ENCODE measurements at places on chromosomes 12 and 14.

- no peak for DNase-seq
Observed at GRCh38 chr14:25050269-25051150, 563 bp upstream of the STXBP6 start.

DNA sequence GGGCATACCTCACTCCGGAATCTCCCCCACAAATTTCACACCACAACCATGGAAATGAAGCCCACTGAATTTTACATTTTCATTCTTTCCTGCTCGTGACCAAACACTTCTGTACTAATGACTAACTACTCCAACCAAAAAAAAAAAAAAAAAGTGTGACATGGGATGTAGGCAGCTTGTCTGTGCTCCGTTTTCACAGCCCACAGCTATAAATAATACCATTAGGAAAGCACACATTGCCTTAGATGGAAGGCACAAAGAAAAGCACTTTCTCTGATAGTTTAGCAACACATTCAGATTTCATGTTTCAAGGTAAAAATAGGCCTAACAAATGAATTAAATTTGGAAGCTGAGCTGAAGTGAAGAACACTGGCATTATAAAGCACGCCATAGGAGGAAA lies 42.5 kb downstream of the DUSP6 start:
- DNase-seq, result no peak

DNA sequence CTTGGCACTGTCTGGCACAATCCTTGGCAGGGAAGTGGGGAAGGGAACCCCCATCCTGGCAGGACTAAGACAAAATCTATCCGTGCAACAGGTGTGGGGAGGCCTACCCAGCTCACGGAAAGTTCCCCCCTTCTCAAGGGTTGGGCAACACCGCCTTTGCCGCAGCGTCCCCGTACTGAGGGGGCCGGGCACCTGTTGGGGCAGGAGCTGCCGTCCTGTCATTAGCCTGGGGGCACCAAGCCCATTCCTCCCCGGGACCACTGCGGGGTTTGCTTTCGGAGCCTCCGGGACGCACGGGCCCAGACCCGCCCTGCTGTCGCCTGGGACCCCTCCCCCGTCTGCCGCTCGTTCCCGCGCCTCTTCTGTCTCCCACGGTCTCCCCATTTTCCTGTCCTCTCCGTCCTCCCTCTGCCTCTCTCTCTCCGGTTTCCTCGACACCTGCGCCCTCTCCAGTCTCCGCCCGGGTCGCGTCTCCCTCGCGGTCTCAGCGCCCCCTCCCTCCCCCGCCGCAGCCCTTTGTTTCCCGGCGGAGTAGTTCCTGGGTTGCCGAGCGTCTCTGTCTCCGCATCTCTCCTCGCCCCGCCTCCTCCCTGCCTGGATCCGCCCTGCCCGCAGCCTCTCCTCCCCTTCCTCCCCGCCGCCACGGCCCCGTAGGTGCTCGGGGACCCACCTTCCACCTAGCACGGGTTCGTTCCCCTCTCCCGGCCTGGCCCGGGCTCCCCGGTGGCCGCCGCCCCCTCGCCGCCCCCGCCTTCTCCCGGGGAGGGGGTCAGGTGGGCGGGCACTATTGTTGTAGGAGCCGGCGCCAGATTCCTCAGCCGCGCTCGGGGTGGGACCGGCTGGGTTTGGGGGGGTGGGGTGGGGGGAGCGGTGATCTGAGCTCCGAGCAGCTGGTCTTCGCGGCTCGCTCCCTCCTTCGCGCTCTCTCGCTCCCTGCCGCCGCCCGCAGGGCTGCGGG lies at the start of gene CACNB3:
Gene CACNB3 (plus strand): TSS at position 624 of the 958 bp plus-strand sequence. CDS start 434 bp downstream, outside the sequence.
- DNase-seq, result peak; percentile 53

GRCh38 chr12:107612508-107612907 lies 73.1 kb upstream of the PWP1 start:
- DNase-seq, result no peak

GRCh38 chr12:12365446-12365802 lies 8.5 kb downstream of the BORCS5 start:
- no peak for DNase-seq

GRCh38 chr12:116689979-116690744 lies 47.7 kb downstream of the SPRING1 start:
- peak; percentile 84 for DNase-seq

DNA sequence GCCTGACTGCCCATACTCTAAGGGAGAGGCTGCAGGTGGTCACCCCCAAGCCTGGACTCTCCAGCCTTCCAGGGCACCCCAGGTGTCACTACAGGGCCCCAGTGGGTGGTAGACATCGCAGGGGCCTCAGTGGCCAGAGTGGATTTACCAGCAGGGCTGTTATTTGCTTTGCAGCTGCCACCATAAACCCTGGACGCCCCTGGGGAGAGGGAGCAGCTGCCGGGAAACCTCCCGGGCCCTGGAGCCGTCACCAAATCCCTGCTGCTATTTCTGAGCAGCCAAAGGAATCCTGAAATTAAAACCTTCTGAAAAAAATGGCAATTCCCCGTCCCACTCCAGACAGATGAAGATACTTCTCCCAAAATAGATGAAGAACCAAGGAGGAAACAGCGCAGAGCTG lies 13.9 kb downstream of the TMEM119 start:
- DNase-seq, result peak; percentile 76

DNA sequence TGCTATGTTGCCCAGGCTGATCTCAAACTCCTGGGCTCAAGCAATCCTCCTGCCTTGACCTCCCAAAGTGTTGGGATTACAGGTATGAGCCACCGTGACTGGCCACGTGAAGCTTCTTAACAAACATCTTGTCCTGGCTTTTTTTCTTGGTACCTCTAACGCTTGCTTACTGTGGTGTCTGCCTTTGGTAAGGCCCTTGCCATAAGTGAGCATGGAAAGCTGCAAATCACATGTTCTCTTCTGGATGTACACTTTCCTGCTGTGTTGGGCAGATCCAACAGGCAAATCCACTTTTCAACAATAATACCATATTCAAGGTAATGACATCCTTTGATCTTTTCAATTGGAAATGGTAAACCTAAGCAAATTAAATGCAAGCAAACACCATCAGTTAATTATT lies 54.6 kb downstream of the ARF6 start:
- DNase-seq, result no peak

GRCh38 chr12:30529489-30530269 lies 166.0 kb downstream of the IPO8 start:
- DNase-seq, result no peak

GRCh38 chr12:69000540-69001243 lies 67.7 kb upstream of the CPM start:
- no peak for DNase-seq

DNA sequence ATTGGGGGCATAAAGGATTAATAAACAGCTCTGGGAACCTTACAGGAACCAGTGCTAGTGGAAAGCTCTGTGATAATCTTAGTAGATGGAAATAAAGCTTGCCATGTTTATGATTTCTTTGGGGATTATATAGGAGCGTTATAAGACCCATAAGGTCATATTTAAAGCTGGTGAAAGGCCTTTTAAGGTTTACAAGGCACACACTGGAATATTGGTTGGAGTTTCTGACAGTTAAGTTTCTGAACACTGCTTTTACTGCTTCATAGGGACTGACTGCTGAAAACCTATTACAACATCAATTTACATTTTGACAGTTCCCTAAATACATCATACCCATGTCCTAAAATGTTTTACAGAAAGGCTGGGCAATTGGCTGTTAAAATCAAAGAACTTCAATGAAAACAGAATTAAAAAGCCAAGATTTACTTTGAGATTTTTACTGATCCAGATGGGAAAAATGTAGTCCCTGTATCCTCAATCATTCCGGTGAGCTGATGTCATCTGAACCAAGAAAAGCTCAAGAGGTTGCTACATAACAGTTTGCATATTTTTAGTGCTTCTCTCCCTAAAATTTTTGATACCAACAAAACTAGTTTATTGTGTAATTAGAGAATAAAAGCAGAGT lies 153.7 kb upstream of the IGF1 start:
- DNase-seq, result no peak

- DNase-seq, result no peak
Observed at GRCh38 chr14:64826333-64826732, 53.4 kb downstream of the SPTB start.

DNA sequence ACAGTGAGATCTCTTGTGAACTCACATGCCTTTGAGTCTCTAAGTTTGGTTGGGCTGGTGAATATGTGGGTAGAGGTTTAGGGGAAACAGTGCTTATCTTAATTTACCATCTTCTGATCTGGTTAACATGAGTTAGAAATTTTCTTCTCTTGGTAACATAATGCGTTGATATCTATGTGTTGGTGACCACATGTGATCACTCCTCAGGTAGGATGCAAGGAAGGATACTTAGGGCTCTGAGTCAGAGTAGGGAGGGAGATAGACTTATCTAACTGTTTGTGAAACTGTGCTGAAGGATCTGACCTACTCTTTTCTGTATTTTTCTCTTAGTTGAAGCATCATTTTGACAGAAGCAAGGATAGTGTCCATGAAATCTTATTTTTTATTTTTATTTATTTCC lies 23.1 kb downstream of the FAM234B start:
- DNase-seq, result no peak

GRCh38 chr12:30805959-30806358 lies 51.2 kb upstream of the CAPRIN2 start:
- no peak for DNase-seq

- DNase-seq, result peak; percentile 13
Observed at GRCh38 chr12:93127582-93128331, 198.7 kb upstream of the EEA1 start.

DNA sequence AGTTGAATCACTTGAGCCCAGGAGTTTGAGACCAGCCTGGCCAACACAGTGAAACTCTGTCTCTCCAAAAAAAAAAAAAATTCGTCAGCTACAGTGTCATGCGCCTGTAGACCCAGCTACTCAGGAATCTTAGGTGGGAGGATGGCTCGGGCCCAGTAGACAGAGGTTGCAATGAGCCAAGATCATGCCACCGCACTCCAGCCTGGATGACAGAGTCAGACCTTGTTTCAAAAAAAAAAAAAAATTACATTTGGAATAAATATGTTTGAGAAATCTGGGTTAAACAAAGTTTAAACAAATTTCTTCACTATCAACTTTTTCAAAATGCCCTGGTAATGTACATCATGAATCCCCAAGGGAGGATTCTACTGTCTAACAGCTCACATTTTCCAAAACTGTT lies 187.0 kb upstream of the RASSF8 start:
- no peak for DNase-seq

GRCh38 chr14:52262600-52262999 lies 4.9 kb upstream of the PTGDR start:
- DNase-seq, result no peak

GRCh38 chr12:49678711-49679110 lies 28.5 kb downstream of the FMNL3 start:
- no peak for DNase-seq

DNA sequence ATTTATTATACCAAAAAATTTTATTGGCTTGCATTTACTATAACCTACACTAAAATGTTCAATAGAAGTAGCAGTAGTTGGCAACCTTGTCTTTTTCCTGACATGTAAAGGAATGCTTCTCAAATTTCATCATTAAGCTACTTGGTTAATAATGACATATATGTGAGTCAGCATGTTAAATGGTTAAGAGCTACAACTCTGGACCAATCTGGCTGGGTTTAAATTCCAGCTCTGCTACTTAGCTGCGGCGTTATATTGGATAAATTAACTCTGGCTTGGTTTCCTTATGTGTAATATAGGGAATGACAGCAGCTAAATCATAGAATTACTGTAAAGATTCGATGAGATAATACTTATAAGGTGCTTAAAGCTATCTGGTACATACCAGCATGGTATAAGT lies 53.7 kb upstream of the OTOGL start:
- no peak for DNase-seq

Data from NCI-H524 (cell line).